Breast epithelium (tissue), 4 donors: ENCODE measurements at places on chromosomes 6 and 20.

GRCh38 chr6:25034431-25034921 is 98.7 kb upstream of the RIPOR2 start:
- DNase-seq: no peak

DNA sequence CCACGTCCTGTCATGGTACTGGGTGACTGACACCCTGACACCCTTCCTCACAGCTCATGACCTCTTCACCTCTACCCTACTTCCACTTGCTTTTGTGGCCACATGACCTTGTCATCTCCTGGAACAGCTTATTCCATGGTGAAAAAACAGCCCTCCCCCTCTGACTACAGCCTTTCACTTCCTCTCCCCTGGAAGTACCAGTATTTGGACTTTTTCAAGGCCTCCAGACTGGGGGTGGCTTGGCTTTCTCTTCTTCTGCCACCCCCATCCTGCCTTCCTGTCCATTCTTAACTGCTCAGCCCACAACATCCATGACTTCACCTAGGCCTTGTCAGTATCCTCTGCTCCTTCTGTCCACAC is 168.4 kb downstream of the CARMIL1 start:
- no peak for DNase-seq

DNA sequence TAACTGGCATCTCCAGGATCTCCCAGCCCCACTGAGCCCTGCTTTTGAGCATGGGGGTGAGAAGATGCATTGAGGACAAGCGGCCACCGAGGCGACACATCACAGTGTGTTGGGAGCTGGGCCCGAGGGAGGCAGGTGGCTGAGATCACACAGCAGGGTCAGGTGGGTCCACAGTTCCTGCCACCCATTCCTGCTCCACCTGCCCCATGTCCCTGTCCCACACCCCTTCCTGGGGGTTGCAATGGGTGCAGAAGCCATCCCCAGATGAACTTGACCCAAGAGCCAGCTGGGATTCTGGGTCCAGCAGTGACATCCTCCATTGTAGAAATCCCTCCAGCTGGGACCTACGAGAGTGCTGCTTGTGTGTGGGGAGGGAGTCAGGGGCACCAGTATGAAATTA is 1.0 kb downstream of the TGM2 start:
- no peak for DNase-seq

DNA sequence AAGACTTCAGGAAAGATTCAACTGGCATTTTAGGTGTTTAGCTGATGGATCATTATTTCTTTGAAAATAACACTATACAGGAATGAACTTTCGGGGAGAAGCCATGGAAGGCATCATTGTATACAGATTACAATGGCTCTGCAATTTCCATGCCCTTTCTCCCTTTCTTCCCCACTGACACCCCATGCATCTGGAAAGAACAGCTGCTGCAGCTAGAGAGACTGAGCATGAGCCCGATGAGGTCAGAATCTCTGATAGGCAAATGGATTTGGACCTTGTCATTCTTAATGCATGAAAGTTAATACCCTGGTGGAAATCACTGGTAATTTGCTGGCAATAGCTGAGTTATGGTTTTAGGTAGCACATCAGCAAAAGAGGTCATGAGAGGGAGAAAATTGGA is 54.8 kb downstream of the BTBD3 start:
- DNase-seq: no peak

DNA sequence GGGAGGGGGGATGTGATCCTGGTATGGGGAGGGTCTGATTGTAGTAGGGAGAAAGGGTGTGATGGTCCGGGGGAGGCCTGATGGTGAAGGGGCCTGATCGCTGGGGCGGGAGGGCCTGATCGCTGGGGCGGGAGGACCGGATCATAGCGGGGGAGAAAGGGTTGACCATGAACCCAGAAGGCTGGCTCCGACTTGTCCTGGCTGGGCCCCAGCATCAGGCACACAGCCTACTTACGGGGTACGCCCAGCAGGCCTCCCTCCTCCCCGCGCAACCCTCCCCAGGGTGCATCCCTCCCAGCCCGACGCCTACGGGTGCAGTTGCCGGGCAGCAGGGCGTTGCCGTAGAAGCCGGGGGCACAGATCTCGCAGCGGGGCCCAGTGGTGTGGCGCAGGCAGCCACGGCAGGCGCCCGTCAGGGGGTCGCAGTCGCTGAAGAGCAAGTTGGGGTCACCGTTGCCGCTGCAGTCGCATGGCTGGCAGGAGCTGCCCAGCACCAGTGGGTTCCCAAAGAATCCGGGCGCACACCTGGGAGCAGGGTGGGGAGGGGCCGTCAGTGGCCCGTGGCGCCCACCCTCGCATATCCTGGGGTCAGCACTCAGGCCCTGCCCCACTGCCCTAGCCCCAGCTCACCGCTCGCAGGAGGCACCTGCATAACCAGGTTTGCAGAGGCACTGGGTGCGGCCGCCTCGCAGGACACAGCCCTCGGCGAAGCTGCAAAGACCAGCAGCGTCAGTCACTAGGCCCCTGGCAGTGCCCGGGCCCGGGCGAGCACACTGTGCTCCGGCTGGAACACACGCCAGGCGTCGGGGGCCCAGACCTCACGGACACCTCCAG is 20.6 kb downstream of the ADRM1 start:
- DNase-seq: no peak

GRCh38 chr6:143607974-143608373 is 69.8 kb upstream of the PHACTR2 start:
- DNase-seq: no peak

DNA sequence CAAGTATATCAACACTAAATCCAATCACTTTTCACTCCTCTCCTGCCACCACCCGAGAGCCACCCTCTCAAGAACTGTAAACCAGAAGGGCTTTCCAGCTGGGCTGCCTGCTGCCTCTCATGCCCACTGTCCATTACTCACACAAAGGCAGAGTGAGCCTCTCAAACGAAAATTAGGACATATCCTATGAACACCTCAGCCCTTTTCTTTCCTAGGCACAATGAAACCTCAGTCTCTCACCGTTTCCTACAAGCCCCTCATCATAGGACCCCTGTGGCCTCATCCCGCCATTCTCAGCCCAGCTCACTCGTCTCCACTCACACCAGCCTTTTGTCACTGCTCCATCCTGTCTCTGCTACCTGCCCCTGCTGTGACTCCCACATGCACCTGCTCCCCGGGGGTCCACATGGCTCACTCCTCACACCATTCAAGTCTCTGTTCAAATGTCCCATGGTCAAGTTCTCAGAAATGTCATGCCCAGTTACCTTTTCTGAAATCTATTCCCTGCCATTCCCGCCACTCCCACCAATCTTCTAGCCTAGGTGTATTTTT is 7.4 kb downstream of the HLA-F start:
- no peak for DNase-seq

DNA sequence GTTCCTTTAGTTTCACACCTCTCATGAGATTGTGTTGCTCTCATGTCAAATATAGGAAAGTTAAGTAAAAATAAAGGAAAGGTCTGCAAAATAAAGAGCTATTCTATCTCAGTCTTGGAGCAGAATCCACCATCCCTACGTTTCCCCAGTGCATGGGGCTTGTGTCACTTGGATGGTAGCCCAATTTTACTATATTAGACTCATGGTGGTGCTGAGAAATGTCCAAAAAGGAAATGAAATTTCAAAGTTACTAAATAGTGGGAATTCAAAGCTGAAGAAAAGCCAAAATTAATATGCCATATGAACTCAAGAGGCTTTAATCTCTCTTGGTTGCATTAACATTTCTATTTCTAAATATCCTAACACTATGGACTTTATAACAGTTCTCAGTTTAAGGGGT is 1283.3 kb upstream of the GJE1 start:
- DNase-seq: no peak

DNA sequence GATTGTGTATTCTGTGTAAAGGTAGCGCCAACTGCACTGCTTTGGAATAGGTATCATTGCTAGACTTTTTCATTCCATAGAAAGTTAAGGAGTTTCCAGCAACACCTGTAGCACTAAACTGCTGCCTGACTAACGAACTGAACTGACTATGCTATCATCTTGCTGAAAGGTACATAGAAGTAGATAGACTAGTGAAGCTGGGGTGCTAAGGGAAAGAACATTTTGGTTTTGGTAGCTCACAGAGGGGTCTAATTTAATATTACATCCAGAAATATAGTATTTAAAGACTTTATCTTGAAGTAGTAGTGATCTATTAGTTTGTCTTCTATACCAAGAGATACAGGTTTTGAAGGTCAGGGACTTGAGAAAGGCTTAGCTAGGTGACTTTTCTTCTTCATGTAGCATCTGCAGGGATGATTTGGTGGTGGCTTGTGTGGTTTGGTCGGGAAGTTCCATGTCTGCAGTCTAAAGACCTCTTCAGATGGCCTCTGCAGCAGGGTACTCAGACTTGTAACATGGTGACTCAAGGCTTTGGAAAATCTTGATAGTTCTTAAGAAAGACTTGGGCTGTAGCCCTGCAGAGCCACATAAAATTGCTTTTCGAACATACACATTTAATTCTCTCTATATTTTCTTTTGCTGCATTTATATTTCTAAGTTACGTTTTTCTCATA is 10.2 kb downstream of the SENP6 start:
- DNase-seq: no peak

GRCh38 chr6:85406641-85407075 is 43.2 kb upstream of the NT5E start:
- DNase-seq: no peak

- DNase-seq: no peak
These were observed 63.8 kb downstream of the BTBD3 start for GRCh38 chr20:11981366-11981947.

DNA sequence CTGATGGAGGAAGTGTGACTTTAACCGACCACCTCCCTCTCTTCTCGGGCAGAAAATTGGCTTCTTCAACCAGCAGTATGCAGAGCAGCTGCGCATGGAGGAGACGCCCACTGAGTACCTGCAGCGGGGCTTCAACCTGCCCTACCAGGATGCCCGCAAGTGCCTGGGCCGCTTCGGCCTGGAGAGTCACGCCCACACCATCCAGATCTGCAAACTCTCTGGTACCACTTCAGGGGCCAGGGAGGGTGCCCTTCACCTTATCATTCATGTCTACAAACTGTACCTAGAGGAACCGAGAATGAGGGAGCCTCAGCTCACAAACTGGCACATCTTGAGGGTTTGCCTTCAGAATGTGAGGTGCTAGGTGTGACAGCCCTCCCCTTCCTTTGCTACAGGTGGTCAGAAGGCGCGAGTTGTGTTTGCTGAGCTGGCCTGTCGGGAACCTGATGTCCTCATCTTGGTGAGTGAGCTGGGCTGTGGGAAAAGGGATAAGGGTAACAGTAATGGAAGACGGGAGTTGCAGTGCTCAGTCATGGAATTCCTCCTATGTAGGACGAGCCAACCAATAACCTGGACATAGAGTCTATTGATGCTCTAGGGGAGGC is 18.6 kb downstream of the ABCF1 start:
- no peak for DNase-seq

DNA sequence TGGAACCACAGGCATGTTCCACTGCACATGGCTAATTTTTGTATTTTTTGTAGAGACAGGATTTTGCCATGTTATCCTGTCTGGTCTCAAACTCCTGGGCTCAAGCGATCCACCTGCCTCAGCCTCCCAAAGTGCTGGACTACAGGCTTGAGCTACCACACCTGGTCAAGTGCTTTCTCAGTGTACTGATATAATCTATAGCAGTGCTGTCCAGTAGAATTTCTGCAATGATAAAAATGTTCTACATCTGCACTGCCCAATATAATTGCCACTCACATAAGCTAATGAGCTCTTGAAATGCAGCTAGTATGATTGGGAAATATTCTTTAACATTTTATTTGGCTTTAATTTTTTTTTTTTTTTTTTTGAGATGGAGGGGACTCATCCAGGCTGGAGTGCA is 64.2 kb downstream of the C6orf52 start:
- DNase-seq: no peak

DNA sequence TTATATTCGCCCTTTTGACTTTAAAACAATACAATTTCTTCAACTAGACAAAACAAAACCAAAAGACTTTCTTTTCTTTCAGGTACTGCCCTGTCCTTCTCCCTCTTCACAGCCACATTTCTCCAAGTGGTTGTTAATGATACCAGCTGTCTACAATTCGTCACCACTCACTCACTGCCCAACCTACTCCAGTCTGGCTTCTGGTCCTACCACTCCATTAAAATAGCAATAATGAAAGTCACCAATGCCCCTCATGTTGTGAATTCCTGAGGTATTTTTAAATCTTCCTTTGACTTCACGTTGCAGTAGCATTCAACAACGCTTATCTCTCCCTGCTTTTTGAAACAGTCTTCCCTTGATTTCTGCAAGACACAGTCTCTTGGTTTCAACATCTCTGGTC is 11.6 kb upstream of the MAN1A1 start:
- DNase-seq: no peak
